ENCODE measurements at places on chromosomes 7 and 10. TPM values are rescaled to one million over a fixed set of nuclear protein-coding genes. Genes with fewer than 3 reads are reported as not detected.

Gene CYP2C8
- total RNA-seq, result 0.46 TPM

Gene FGFBP3
- total RNA-seq, result 68.2 TPM

Gene MGAM2
- total RNA-seq, result not detected

Gene UNCX
- total RNA-seq, result not detected

Gene MLXIPL
- total RNA-seq, result 23.8 TPM

Gene SPDYE11
- total RNA-seq, result not detected

Gene HOXA5
- 0.14 TPM for total RNA-seq

Gene CCDC186
- total RNA-seq, result 23.3 TPM

Gene NPFFR1
- total RNA-seq, result 0.05 TPM

Gene TCAF1
- 39.8 TPM for total RNA-seq
